CD4-positive, CD25-positive, alpha-beta regulatory T cell (primary cell): ENCODE measurements at places on chromosomes 16 and 17.
A peak's percentile ranks its signal among the peaks of the same experiment; 100 is the strongest.

GRCh38 chr17:51496378-51496777, 236.0 kb downstream of the UTP18 start:
- DNase-seq = no peak

DNA sequence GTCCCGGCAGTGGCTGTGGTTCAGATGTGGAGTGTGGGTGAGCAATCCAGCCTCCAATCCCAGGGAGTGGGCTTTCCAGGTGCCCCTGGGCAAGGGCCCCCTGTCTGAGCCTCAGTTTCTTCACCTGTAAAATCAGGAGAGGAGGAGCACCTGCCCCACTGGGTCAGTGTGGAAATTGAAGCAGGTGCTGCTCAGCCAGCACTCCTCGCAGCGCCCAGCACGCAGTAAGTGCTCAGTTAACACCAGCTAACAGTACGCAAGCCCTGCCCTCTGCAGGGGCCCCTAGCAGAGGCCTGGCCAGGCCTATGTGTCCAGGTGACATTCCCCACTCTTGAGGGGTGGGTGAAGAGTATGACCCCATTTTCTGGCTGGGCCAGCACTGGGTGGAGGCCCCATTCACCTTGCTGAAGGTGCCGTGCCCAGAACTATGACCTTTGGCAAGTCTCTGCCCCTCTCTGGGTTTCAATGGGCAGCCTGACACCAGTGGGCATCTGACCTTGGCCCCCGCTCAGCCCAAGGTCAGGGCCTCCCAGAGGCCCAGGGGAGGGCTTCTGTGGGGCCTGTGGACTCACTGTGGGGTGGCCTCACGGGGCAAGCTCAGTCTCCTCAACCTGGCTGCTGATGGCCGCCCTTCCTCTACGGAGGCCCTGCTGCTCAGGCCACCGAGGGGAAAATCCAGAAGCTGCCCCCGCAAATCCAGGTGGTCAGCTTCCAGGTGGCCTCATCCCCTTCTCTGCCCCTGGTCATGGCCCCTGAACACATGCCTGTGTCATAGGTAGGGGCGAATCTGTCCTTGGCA, 2.5 kb downstream of the MTSS2 start:
- no peak for DNase-seq

GRCh38 chr17:47180337-47180736, 8.8 kb downstream of the CDC27 start:
- DNase-seq = no peak

DNA sequence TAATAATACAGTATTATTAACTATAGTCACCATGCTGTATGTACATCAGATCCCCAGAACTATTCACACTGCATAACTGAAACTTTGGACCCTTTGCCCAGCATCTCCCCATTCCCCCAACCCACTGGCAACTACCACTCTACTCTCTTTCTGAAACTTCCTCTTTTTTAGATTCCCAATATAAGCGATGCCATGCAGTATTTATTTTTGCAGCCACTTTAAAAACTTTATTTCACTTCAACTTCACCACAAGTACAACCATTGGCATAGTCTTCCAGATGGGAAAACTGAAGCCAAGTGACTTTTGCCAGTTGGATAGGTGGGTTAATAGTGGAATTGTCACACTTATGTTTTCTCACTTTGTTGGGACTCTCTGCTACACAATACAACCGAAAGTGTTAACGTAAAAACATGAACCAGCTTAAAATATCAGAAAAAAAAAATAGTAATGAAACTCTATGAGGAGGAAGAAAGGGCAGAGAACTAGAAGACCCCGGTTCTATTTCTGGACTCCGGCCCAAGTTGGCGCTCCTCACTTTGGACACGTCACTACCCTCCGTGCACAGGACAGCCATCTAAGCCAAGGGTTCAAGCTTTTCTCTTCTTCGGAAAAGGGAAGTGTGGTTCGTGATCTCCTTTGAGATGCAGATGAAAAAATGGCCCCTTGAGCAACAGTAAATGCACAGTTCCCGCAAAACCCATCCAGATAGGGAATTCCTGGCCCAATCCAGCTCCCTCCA, 743 bp downstream of the SHCBP1 start:
- no peak for DNase-seq

GRCh38 chr16:82874672-82875071, 247.9 kb downstream of the CDH13 start:
- DNase-seq = no peak

- DNase-seq = no peak
These were observed 2.6 kb downstream of the STAC2 start for GRCh38 chr17:39222866-39223834.

GRCh38 chr17:10557422-10557821, 8.0 kb upstream of the MYH2 start:
- DNase-seq = no peak

DNA sequence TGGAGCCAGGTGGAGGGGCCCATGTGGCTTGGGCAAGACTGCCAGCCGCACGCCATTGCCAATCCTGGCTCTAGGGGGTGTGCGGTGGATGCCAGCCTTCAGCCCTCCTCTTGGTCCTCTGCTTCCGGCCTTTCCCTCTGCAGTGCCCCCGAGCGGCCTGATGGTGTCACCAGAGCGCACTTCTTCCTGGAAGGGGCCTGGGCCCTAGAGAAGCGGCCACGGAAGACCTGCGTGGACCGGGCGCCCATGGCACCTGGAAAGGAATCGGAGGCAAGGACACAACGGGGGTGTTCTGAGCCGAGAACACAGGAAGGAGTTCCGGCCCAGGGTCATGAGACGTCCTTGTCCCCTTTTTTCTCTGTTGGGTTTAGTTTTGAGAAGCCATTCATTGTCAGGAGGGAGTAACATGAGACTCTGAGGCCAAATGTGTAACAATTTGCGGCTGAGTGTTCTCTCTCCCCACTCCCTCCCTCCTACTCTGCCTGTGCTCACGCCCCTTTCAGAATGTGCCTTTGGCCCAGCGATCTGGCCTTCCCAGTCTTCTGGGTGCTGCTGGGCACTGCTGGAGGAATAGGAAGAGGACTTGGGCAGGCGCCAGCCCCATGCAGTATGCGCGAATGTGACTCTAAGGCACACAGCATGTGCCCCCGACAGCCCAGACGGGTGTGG, 92.8 kb downstream of the IRX3 start:
- peak; percentile 9 for DNase-seq

GRCh38 chr16:57152096-57153093, 33.4 kb downstream of the PSME3IP1 start:
- DNase-seq = no peak

DNA sequence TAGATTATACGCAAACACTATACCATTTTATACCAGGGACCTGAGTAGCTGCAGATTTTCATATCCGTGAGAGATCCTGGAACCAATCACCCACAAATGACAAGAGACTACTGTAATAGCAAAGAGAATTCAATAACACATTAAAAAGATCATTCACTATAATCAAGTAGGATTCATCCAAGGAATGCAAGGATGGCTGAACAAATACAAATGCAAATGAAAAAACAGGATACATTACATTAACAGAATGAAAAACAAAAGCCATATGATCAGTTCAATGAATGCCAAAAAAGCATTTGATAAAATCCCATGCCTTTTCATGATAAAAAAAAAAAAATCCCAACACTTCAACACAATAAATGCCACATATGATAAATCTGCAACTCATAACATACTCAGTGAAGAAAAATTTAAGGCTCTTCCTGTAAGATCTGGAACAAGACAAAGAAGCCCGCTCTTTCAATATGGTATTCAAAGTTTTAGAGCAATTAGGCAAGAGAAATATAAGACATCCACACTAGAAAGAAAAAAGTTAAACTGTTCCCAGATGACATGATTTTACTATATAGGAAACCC, 29.0 kb downstream of the N4BP1 start:
- DNase-seq = no peak

DNA sequence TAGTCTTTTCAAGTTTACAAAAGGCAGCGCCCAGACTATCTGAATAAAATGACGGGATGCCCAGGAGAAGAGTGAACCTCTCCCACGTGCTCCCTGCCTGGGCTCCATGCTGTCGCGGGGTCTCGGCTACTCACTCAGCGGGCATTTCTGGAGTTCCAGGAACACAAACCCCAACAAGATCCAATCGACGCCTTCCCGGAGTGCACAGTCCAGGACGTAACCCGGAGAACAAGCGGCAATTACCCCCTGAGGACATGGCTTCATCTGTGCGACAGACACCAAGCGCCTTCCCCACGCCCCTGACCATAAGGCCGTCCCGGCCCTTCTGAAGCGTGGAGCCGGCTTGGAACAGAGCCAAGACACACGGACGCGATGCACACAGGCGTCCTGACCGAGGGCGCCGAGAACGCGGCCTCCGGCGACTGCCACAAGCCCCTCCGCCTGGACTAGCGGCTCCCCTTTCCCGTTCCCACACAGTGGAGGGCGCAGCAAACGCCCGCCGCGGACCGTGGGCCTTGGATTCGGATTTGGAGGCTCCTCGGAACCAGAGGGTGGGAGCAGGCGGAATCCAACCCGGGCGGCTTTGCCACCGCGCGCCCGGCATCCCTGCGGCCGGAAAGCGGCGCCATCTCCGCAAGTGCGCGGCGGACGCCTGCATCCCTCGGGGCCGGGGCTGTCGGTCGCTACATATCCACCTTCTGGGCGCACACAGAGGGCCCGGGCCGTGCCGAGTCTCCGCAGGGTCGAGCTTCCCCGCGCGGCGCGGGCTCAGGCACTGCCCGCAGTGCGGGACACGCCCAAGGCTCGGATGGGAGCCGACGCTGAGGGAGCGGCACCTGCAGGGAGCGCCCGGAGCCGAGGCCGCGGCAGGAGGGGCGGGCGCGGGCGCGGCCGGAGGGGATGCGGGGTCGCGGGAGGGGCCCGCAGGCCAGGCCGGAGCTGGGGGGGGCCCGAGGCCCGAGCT, 725 bp downstream of the ABCA3 start:
- peak; percentile 54 for DNase-seq

DNA sequence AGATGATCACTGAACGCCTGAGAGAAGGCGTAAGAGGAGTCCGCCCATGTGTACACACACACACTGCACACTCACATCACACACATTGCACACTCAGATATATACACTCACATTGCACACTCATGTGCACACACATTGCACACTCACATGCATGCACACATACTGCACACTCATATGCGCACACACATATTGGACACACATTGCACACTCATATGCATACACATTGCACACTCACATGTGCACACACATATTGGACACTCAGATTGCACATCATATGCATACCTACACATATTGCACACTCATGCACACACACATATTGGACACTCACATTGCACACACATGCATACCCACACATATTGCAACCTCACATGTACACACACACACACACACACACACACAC, 163.2 kb downstream of the WSCD1 start:
- DNase-seq = no peak

GRCh38 chr17:13597723-13598347, 3.9 kb downstream of the HS3ST3A1 start:
- DNase-seq = peak; percentile 69

GRCh38 chr16:11141409-11142260, 114.4 kb downstream of the SOCS1 start:
- no peak for DNase-seq

DNA sequence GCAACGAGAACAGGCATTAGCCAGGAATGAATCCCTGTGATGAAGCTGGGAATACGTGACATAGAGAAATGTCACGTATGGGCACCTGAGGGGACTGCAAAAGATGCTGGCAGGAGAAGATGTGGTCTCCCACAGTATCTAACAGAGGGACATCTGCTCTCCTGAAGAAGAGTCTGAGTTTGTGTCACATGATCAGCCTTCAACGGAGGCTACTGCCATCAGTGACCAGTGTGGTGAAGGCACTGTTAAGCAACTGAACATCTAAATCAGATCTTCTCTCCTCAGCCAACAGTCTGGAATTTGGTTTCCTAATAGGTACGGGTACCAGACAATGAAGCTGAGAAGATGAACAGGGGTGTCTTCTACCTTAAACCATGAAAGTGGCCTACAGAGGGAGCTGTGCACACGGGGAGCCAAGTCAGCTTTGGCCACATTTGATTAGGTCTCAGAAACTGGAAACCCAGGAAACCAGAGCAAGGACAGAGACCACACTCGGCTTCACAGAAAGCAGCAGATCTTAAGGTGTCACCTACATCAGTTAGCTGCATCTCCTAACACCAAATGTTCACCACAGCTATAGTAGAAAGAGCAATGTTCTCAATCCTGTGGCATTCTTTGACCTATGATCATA, 41.8 kb downstream of the BRD7 start:
- peak; percentile 79 for DNase-seq

- DNase-seq = no peak
These were observed 40.7 kb upstream of the GPR139 start for GRCh38 chr16:20114356-20114755.

GRCh38 chr17:7213895-7214299, 5.7 kb downstream of the DLG4 start:
- no peak for DNase-seq

DNA sequence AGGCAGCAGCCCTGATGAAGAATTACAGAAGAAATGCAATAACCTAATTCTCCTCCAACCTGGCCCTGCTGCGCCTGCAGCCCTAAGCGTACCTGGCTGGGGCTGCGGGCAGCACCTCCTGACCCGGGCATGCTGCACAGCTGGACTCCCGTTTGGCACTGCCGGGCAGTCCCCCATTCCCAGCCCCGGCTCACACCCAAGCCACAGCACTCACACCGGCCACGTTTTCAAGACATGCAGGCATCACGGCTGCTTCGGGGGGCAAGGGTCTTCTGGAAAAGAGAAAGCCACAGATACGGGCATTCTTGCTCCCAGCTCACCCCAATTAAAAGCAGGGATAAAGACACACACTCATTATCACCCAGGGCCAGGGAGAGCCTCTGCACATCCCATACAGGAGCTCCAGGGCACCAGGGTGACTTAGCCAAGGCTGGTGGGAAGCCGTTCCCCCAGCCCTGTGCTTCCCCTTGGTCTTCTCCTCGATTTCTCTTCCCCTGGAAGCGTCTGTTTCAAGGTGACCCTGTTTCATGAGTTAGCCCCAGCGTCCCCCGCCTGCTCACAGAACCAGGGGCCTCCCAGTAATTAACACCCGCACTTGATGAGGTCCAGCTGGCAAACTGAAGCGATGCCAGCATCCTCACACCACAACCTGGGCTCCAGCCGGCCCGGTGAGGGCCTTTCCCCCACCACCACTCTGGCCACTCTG, 216.7 kb downstream of the C16orf78 start:
- no peak for DNase-seq

DNA sequence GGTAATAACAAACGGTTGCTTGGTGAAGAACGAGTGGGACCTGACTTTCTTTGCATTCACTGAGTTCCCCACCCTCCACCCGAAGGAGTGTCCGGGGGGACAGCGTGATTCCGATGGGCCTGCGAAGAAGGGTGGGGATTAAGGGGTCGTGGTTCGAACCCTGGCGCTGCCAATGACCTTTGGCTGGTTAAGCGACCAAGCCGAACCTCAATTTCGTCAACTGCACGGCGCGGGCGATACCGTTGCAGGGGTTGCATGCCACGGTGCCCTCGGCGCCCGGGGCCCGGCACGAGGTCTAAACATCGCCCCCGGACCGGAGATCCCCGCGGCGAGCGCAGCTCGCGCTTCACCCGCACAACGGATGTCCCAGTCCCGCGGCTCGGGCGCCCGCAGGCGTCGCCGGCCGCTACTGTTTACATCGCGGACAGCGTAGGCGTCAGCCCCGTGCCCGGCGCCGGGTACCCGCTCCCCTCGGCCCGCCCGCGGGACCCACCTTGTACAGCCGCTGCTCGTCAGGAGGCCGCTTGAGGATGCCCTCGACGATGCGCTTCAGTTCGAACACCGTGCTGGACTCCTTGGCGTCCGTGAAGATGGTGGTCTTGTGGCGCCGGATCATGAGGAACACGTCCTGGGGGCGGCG, 460 bp downstream of the ELOB start:
- no peak for DNase-seq

GRCh38 chr17:65857718-65858117, 296.3 kb upstream of the AXIN2 start:
- no peak for DNase-seq

- no peak for DNase-seq
These were observed 44.8 kb downstream of the CPPED1 start for GRCh38 chr16:12758670-12759558.
